ENCODE measurements at places on chromosomes 11 and 22.

GRCh38 chr11:84524422-84525051 lies 1102.6 kb downstream of the DLG2 start:
- no peak for DNase-seq

GRCh38 chr11:61083601-61084147 lies 18.6 kb upstream of the CD5 start:
- no peak for DNase-seq

DNA sequence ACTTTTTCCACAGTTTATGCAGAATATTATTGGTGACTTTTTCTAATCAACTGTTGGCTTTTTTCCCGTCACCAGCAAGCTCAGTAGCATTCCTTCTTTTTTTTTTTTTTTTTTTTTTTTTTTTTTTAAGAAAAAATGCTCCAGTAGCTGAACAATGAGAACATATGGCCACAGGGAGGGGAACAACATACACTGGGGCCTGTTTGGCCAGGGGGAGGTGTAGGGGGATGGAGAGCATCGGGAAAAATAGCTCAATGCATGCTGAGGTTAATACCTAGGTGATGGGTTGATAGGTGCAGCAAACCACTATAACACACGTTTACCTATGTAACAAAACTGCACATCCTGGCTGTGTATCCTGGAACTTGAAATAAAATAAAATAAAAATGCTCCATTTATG lies 82.5 kb downstream of the ARHGAP42 start:
- no peak for DNase-seq

GRCh38 chr22:48717883-48718817 lies 1109.5 kb downstream of the BRD1 start:
- no peak for DNase-seq
